ENCODE measurements at places on chromosomes 5 and 9. TPM values are rescaled to one million over a fixed set of nuclear protein-coding genes. Genes with fewer than 3 reads are reported as not detected.

The MARCOL gene
- not detected for polyA plus RNA-seq

The PCDHA11 gene
- not detected for polyA plus RNA-seq

The UTP15 gene
- 13.3 TPM for polyA plus RNA-seq

The FAM221B gene
- not detected for polyA plus RNA-seq

The NRG2 gene
- 0.15 TPM for polyA plus RNA-seq

The FAXDC2 gene
- 3.6 TPM for polyA plus RNA-seq

The MLANA gene
- polyA plus RNA-seq, result not detected

The IFNA13 gene
- not detected for polyA plus RNA-seq

The PCDH1 gene
- polyA plus RNA-seq, result not detected

The LVRN gene
- polyA plus RNA-seq, result not detected

The STKLD1 gene
- not detected for polyA plus RNA-seq

The CDKN2B gene
- 0.43 TPM for polyA plus RNA-seq

The FRMPD1 gene
- polyA plus RNA-seq, result not detected

The SPATA6L gene
- polyA plus RNA-seq, result not detected

The LECT2 gene
- polyA plus RNA-seq, result not detected

The GRM6 gene
- polyA plus RNA-seq, result not detected

The ENTREP1 gene
- not detected for polyA plus RNA-seq

The CORO2A gene
- polyA plus RNA-seq, result 2.3 TPM

The FOXD4L6 gene
- not detected for polyA plus RNA-seq

The ZNF608 gene
- polyA plus RNA-seq, result 7.0 TPM

The ARAP3 gene
- not detected for polyA plus RNA-seq

The LCN6 gene
- not detected for polyA plus RNA-seq

The ADAMTSL1 gene
- polyA plus RNA-seq, result not detected

The CCDC171 gene
- 0.17 TPM for polyA plus RNA-seq

The SNCB gene
- polyA plus RNA-seq, result 1.0 TPM

The SLC45A2 gene
- polyA plus RNA-seq, result not detected

The TPRN gene
- polyA plus RNA-seq, result 0.41 TPM

The STK32A gene
- not detected for polyA plus RNA-seq

The FOXD4L5 gene
- not detected for polyA plus RNA-seq

The PRR16 gene
- not detected for polyA plus RNA-seq

The PDE8B gene
- polyA plus RNA-seq, result 0.05 TPM

The SLC28A3 gene
- 0.05 TPM for polyA plus RNA-seq

The GMCL2 gene
- not detected for polyA plus RNA-seq

The ZNF454 gene
- not detected for polyA plus RNA-seq
